ENCODE measurements at places on chromosomes 2 and 18. TPM values are rescaled to one million over a fixed set of nuclear protein-coding genes. Genes with fewer than 3 reads are reported as not detected.

The ZC3H6 gene
- 4.5 TPM for polyA plus RNA-seq

The ADAM23 gene
- 10.8 TPM for polyA plus RNA-seq

The TRIM54 gene
- 105 TPM for polyA plus RNA-seq

The EML6 gene
- 26.8 TPM for polyA plus RNA-seq

DNA sequence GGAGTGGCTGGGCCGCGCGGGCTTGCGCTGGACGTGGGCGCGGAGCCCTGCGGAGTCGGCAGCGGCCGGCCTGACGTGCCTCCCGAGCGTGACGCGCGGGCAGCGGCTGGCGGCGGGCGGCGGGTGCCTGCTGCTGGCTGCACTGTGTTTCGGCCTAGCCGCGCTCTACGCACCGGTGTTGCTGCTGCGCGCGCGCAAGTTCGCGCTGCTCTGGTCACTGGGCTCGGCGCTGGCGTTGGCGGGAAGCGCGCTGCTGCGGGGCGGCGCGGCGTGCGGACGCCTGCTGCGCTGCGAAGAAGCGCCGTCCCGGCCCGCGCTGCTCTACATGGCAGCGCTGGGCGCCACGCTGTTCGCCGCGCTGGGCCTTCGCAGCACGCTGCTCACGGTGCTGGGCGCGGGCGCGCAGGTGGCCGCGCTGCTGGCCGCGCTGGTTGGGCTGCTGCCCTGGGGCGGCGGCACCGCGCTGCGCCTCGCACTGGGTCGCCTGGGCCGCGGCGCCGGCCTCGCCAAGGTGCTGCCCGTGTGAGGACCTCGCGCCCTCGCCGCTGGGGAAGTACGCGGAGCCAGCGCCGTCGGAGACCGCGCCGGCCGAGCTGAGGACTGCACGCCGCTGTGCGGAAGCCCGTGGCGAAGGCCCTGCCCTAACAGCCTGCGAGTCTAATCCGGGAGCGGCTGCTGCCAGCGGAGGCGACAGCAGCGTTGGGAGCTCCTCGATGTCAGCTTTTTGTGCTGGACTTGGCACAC lies 526 bp downstream of the SFT2D3 start:
- DNase-seq, result no peak

- no peak for DNase-seq
Measured at GRCh38 chr18:54396760-54397159, 39.1 kb downstream of the C18orf54 start.

GRCh38 chr2:199465988-199466691 lies 8.4 kb upstream of the SATB2 start:
- no peak for DNase-seq

GRCh38 chr2:236583621-236584203 lies 14.1 kb downstream of the ACKR3 start:
- no peak for DNase-seq

Measured in forelimb muscle (tissue), 1 donor.